ENCODE measurements at places on chromosomes 4 and X. TPM values are rescaled to one million over a fixed set of nuclear protein-coding genes. Genes with fewer than 3 reads are reported as not detected.
A peak's percentile ranks its signal among the peaks of the same experiment; 100 is the strongest.

FGD1 gene
- polyA plus RNA-seq = 11.7 TPM

PABPC1L2A gene
- polyA plus RNA-seq = not detected

TBC1D19 gene
- polyA plus RNA-seq = 9.9 TPM

ANK2 gene
- polyA plus RNA-seq = 0.70 TPM

SLC25A14 gene
- 13.8 TPM for polyA plus RNA-seq

CHRNA9 gene
- not detected for polyA plus RNA-seq

GRCh38 chr4:113300471-113300928 lies 251.0 kb downstream of the ANK2 start:
- peak; percentile 90 for DNase-seq

- no peak for DNase-seq
These were observed 12.5 kb downstream of the OGT start for GRCh38 chrX:71545364-71545763.

GRCh38 chr4:46404981-46405380 lies 15.1 kb upstream of the GABRA2 start:
- DNase-seq = peak; percentile 59

DNA sequence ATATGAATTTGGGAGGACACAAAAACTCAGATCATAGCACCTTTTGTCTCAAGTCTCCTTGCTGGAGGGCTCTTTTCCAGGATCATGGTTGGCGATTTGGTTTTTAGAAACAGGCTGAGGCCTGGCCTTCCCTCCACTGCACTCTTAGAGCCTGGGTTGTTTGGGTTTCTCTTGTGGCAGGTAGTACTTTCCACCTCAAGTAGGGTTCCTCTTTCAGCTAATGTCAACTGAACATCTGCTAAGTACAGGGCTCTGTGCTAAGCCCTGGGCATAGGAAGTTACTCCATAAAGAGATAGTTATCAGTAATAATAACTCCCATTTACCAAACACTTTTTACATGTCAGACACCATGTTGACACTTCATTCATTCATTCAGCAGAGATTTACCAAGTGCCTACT lies 28.2 kb upstream of the APLN start:
- no peak for DNase-seq

DNA sequence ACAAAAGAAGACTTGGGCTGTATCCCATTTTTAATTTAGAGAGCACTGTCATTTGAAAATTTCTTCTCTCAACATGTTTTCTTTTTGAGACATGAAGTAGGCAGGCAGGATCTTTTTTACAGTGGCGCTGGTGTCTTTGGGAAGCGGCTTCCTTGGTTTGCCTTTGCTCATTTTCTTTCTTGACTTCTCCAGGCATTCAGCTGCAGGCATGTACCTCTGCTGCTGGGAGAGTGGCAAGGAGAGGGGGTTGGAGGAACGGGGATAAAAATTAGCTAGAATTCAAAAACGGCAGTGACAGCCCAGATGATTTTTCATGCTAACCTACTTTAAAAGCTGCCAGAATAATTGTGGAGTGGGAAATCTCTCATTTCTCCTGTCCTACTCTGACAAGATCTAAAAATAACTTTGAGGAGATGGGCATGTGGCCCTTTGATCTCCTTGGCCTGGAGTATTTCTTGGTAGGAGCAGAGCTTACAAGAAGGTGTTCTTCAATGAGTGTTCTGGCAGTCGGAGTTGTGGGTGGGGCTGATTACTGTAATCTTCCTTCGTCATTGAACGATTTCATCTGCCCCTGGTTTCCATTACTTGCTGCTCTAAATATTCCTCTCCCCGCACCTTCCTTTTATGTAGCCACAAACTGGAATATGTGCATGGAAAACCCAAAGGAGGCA lies 54.8 kb downstream of the TBL1X start:
- DNase-seq = no peak

DNA sequence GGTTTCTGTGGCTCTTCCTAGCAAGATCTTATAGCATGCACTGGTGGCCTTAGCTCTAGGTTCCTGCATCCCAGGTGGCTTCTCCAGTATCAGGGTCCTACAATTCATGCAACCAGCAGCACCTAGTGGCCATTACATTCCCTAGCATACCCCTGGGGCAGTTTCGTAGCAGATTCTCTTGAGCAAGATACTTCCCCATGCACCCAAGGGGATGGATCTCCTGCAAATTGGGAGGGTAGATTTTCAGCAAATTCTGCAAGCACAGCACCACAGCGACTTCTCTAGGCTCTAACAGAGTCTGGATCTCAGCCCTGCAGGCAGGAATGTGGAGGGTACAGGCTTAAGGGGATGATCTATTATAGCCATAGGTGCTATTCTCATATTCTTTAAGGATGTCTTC lies 13.1 kb upstream of the SLC9B1 start:
- peak; percentile 32 for DNase-seq

Measured in IMR-90 (cell line).